Hindlimb muscle (tissue), 1 donor: ENCODE measurements at places on chromosomes 1 and 21.

GRCh38 chr1:178693366-178693765 lies 31.7 kb upstream of the RALGPS2 start:
- DNase-seq = no peak

DNA sequence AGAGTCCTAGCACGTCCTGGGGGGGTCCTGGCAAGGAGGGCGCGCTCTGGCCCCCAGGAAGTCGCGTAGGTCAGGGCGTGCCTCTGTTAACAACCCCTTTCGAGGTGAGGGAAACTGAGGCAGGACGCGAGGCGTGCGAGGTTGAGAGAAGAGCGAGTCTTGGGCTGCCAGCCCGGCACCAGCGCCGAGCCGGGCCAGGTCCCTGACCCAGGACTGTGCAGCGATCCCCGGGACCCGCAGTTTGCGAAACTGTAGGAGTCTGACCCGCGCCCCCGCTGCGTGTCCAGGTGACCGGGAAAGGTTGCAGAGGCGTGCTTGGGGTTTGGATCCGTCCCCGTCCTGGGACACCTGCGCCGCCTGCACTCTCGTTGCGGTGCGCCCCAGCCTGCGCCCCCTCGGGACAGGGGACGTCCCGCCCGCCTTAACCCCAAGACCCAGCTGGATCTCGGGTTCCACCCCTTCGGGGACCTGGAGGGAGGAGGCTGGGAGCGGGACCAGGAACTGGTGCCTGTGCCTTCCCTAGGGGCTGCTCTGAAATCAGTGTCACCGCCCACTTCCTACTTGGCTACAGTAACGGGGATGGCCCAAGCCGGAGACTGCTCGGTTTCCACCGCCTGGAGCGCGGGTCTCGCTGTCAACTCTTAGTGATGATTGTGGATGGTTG lies 493 bp downstream of the DISC1 start:
- DNase-seq = peak; percentile 63

- no peak for DNase-seq
These were observed 51.5 kb upstream of the TNFSF4 start for GRCh38 chr1:173258479-173259264.

DNA sequence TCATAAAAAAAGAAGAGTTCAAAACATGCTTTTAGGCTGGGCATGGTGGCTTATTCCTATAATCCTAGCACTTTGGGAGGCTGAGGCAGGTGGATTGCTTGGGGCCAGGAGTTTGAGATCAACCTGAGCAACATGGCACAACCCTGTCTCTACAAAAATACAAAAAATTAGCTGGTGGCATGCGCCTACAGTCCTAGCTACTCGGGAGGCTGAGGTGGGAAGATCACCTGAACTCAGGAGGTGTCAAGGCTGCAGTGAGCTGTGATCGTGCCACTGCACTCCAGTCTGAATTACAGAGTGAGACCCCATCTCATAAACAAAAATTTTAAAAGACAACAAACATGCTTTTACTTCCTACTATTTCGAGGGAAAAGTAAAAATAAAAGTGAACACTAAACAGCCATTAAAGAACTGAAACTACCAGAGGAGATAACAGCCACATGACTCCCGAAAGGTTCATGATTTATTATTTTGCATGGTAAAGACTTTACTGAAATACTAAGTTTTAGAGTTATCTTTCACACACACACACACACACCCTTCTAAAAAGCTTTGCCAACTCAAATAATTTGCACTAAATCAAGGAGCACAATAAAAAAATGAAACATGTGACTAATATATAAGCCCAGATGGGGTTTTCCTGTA lies 48.1 kb downstream of the USP1 start:
- no peak for DNase-seq

- DNase-seq = no peak
These were observed 704 bp downstream of the CAPZA1 start for GRCh38 chr1:112620377-112620695.

GRCh38 chr1:23554481-23555269 lies 4.6 kb downstream of the ID3 start:
- peak; percentile 89 for DNase-seq

- no peak for DNase-seq
These were observed 902.9 kb downstream of the LTN1 start for GRCh38 chr21:28089599-28090441.

GRCh38 chr1:89780721-89781120 lies 40.1 kb upstream of the LRRC8D start:
- DNase-seq = no peak

GRCh38 chr1:27856561-27857343 lies 15.6 kb upstream of the THEMIS2 start:
- no peak for DNase-seq

DNA sequence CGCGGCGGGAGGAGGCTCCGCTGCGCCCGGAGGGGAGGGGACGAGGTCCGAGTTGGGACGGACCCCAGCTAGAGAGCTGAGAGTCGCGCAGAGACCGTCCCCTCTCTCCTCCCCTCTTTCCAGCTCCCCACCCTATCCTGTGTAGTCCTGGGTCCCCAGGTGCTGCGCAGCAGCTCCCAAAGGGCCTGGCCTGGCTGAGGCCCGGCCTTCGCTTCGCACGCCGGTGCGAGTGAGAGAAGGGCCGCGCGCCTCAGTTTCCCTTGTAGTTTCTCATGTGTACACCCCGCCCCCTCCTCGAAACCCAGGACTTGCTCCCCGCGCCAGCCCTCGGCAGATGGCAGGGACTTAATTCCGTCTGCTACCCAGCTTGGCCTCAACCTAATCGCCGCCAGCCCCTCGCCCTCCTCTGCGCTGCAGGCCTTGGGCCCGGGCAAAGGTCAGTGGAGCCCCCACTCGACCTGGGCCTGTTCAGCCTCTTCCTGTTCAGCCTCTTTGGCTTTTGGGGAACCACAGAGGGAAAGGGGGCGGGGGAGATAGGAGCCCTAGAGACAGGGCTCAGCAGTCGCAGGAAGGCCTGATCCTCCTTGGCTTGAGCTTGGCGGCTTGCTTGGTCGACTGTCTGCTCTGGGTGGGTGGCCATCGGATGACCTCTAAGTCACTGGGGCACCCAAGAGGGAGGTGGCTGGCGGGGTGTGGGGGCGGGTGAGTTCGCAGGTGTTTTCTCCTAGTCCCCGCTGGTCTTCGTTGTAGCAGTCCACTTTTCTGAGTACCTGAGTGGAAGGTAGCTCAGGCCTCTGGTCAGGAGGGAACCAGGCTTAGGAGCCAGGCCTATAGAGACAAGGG lies 1.0 kb downstream of the ZNF687 start:
- DNase-seq = peak; percentile 57

GRCh38 chr21:42467140-42467983 lies 28.7 kb downstream of the RSPH1 start:
- no peak for DNase-seq

DNA sequence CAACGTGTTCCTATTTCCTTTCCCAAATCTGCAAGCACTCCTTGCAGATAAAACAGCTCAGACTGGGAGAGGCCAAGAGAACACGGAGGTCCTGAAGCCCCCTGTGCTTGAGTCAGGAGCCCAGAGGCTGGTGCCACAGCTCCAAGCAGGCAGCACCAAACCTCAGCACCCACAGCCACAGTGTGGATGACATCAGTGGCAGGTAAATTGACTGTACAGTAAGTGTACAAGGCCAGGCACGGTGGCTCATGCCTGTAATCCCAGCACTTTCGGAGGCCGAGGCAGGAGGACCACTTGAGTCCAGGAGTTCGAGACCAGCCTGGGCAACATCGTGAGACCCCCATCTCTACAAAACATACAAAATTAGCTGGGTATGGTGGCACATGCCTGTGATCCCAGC lies 1.9 kb upstream of the COL6A1 start:
- DNase-seq = no peak

DNA sequence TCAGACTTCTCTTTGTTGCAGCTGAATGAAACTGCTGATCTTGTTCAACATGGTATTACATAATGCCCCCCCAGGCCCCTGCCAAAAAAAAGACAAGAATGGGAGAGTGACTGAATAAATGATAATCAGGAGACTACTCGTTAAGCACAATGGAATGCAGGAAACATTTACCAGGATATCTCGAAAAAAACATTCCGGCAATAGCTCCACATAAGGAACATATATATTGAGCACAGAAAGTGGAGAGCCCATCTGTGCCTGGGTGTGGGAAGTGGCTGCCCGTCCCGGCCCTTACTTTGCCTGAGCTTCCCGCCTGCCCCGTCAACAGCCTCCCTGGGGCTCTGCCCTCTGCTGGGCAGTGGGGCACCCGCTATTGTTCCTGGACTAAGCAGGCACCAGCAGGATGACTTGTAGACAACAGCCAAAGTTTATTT lies 13.3 kb downstream of the TRIM11 start:
- DNase-seq = no peak

DNA sequence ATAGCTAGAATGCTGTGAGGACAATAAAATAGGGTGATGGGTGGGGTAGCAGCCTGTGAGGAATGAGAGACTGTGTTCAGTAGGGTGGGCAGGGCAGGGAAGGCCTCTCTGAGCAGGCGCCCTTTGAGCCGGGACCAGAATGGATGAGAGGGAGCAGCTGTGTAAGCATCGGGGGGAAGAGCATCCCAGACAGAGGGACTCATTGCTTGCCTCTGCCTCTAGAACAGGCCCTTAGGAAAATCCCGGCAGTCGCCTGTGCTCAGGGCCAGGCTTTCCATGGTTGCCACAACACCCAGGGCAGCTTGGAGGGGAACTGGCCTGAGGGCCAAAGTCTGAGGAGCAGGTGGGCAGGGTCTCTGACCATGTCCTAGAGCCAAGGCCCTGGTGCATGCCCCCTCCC lies 774 bp downstream of the SLC2A7 start:
- no peak for DNase-seq

GRCh38 chr1:224065455-224065854 lies 48.5 kb upstream of the FBXO28 start:
- no peak for DNase-seq

DNA sequence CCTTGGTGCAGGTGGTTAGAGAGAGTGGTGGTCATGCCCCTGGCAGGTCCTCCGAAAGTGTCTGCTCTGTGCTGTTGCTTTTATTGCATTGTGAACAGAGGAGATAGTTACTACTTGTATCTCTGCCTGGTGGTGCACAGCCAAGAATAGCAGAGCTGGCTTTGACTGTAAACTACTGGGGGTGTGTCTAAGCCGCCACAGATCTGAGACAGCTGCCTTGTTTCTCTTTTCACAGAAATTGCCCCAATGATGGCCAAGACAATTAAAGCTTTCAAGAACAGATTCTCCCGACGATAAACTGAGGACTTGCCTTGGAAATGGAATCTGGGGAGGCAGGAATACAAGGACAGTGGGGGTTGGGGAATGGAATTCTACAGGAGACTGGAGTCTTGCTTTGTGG lies 16.0 kb downstream of the ELOA start:
- no peak for DNase-seq

DNA sequence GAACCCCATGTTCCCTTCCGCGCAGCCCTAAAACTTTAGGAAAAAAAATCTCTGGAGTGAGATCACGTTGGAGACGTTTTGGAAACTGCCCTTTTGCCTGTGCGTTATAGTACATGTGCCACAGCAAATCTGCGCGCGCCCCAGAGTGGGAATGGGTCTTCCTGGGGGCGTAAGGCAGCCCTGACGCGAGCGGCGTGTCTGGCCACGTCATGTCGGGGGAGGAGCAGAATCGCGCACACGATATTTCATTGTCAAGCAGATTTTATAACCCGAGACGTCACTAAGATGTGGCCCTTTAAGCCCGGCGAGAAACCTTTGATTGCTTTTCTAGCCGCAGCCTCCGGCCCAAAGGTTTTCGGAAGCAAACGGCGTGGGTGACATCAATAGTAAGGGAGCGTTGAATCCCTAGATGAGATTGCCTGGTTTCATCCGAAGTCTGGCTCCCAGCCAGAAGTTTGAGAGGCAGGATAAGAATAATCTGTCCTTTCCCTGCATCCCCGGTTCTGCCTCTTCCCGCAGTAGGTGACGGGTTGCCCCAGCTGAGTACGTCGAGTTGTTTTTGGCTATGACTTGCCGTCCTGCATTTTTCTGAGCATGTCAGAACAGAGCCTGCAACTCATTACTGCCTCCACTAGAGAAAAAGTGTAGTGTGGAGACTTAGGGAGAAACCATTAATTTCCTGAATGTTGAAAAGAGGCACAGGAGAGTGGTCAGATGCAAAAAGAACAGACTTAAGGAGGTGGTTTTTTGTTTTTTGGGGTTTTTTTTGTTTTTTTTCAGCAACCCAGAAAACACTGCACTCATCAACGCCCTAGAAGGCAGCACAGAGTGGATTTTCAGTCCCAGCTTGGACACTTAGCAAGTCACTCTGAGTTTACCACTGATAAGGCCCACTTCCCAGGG lies 817 bp upstream of the PMVK start:
- peak; percentile 96 for DNase-seq
